ENCODE measurements at places on chromosomes 7 and 10.

- DNase-seq, result peak; percentile 64
These were observed 170.7 kb downstream of the HDAC9 start for GRCh38 chr7:18666107-18666728.

DNA sequence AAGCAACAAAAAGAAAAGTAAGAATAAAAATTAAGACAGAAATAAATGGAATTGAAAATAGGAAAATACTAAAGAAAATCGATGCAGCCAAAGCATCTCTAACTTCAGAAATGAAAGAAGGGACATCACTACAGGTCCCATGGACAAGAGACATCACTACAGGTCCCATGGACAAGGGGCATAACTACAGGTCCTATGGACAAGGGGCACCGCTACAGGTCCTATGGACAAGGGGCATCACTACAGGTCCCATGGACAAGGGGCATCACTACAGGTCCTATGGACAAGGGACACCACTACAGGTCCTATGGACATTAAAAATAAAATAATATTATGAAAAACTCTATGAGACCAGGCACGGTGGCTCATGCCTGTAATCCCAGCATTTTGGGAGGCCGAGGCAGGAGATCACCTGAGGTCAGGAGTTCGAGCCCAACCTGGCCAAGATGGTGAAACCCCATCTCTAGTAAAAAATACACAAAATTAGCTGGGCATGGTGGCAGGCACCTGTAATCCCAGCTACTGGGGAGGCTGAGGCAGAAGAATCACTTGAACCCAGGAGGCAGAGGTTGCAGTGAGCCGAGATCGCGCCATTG is 101.0 kb upstream of the DNAAF5 start:
- no peak for DNase-seq

GRCh38 chr10:132259702-132260482 is 47.9 kb downstream of the STK32C start:
- DNase-seq, result no peak

DNA sequence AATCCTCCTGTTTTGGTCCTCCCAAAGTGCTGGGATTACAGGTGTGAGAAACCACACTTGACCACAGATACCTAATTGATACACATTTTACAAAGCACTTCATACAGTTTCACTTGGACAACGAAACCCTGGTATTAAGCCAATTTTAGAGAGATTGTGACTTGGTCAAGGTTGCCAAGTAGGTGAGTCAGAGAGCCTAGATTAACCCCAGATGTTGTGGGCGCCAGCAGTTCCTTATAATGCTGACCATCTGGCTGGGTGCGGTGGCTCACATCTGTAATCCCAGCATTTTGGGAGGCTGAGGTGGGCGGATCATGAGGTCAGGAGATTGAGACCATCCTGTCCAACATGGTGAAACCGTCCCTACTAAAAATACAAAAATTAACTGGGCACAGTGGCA is 4.9 kb upstream of the PHKG1 start:
- DNase-seq, result no peak

GRCh38 chr7:20217193-20217948 is at the start of gene MACC1:
TSS of gene MACC1 (minus strand) at chr7:20217384. CDS start at chr7:20161862, 55,522 bp downstream.
- peak; percentile 15 for DNase-seq

DNA sequence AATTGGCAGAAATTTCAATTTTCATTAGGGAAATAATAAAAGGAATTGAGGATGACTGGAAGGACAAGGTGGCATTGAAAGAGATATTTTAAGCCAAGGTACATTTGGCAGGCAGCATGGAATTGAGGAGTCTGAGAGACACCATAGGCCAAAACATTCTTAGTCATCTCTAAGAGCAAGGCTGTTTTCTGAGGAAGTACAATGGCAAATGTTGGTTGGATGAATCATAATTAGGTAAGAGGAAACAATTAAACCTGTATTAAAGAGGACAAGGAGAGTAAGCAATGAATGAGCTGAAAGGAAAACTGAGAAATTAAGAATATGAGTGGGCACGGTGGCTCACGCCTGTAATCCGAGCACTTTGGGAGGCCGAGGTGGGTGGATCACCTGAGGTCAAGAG is 86.3 kb downstream of the MRPL32 start:
- no peak for DNase-seq

- DNase-seq, result no peak
These were observed 3.8 kb upstream of the TCERG1L start for GRCh38 chr10:131315344-131315743.

DNA sequence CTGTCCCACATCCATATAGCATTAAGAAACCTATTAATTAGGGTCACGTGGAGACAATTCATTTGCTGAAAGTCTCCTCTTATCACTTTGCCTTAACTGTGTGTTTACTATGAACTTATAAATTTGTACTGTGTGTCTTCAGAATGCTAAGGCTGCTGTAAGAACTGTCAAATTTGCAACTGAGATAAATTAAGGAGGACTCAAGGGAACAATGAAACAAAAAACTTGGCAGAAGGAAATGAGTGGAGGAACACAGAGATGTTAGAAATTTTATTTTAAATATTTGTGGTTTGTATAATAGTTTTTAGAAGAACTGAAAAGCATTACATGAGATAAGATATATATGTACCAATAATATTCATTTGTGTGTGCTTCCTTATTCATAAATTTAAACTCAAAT is 1005.3 kb upstream of the SORCS1 start:
- DNase-seq, result no peak
